Endothelial cell of coronary artery (primary cell): ENCODE measurements at places on chromosomes 12 and 14. TPM values are rescaled to one million over a fixed set of nuclear protein-coding genes. Genes with fewer than 3 reads are reported as not detected.

The ANO4 gene
- under 0.01 and 0.94 TPM in 2 replicates for total RNA-seq

The KRT79 gene
- 0.28 TPM in 1 of 2 replicates, not detected in the other for total RNA-seq

The GATC gene
- total RNA-seq = 14.4 and 18.1 TPM in 2 replicates

The FOXJ2 gene
- total RNA-seq = 2.4 and 4.2 TPM in 2 replicates

The TEAD4 gene
- 19.8 and 25.7 TPM in 2 replicates for total RNA-seq

The TAS2R10 gene
- 0.66 and 0.72 TPM in 2 replicates for total RNA-seq
